ENCODE measurements at places on chromosomes 7 and 10. TPM values are rescaled to one million over a fixed set of nuclear protein-coding genes. Genes with fewer than 3 reads are reported as not detected.

DNA sequence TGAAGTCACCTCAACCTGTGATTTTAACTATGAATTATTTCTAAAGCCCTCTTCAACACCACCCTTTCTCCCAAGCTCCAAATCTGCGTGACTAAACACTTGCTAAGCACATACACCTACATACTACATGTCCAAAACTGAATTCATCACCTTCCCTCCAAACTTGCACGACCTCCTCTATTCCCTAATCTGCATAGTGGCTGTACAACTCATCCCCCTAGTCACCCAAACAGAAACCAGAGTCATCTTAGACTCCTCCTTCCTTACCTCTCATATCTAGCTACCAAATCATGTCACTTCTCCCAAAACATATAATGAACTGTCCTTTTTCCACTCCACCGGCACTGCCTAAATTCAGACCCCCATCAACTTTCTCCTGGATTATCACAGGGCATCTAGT lies 16.2 kb downstream of the ARHGAP21 start:
- DNase-seq, result no peak

DNA sequence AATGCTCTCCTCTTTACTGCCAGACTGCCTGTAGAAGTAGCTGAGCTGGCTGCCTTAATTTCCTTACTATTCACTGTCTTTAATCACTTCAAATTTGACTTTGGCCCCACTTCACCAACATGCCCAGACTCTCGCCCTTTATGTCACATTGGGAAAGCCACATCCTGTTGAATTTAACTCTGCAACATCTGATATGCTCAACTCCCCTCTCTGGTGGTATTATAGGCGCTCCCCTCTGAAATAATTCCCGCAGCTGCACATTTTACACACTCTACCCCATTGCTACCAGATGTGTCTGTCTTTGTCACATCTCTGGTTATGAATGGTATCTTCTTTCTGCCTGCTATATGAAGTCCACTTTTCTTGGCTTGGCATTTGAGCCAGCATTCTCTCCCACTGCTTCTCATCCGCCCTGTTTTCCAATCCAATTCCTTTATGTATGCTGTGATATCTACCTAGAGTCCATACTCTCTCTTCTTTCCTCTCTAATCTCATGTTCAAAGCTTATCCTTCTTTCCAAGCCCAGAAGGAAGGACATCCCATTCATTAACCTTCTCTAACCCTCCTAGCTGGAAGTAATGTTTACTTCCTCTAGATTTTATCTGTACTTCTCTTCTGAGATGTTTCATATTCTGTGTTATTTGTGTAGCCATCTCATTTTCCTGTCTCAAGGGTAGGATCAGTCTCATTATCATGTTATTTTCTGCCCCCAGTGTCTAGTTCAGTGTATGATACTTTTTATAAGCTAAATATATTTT lies 134.5 kb downstream of the ST7 start:
- no peak for DNase-seq

- DNase-seq, result peak; percentile 26
These were observed 86.5 kb downstream of the RALA start for GRCh38 chr7:39709768-39710311.

GRCh38 chr10:78602201-78602932 lies 466.4 kb upstream of the ZMIZ1 start:
- DNase-seq, result no peak

GRCh38 chr10:52217531-52217930 lies 96.5 kb upstream of the DKK1 start:
- no peak for DNase-seq

DNA sequence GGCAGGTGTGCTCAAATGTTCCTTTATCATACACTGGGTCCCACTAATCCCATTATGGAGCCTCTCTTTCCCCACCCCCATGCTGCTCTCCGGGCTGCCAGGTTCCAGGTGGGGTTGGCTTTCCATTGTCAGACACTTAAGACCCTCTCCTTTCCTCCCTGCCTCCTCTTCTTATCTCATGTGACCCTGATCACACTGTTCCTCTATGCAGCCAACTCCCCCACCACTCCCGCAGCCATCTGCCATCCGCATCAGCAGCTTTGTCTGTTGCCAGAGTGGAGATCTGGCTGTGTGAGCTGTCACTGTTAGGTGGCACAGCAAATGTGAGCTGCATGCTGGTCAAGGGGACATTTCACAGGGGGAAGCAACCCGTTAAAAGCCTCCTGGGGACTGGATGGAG lies 391.4 kb downstream of the TNS3 start:
- DNase-seq, result no peak

DNA sequence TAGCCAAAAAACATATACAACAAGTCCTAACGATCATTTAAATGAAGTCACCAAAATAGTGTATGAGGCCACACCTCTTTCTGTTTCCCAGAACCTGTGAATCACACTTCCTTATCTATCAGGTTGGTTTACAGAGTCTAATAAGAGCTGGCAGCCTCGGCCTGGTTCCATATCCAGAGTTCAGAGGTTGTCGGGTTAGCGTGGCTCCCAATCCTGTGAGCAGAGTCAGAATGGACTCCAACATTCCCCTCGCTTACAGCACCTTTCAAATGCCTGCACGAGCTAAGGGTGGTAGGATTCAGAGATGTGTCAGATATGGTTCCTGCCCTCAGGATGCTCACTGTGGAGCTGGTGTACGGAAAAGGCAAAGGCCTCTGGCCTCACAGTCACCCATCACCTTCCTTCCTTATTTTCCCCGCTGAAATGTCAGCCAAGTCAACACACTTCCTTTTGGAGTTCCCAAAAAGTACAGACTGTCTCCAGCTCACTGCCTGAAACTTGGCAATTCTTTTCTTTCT lies 6.0 kb downstream of the IL15RA start:
- DNase-seq, result peak; percentile 26

DNA sequence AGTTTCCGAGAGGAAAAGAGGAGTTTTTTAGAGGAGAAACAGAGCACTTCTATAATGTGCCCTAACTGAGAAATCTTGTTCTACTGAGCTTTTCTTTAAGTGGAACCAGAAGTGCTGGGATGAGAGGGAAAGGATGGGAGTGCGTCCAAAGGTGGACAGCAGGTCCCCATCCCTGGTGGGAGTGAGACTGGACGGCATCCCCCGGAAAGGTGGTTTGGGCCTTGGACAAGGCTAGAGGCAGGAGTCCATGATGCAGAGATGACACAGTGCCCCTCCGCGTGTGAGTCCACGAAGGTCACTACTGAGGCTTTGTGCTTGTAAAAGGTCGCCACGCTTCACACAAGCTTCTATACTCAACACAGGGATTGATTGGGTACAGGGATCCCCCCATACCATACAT lies 6.1 kb upstream of the EN2 start:
- no peak for DNase-seq

- no peak for DNase-seq
These were observed 63.1 kb upstream of the SORCS3 start for GRCh38 chr10:104577861-104578521.

GRCh38 chr10:69657866-69658265 lies 27.8 kb downstream of the FAM241B start:
- DNase-seq, result no peak

DNA sequence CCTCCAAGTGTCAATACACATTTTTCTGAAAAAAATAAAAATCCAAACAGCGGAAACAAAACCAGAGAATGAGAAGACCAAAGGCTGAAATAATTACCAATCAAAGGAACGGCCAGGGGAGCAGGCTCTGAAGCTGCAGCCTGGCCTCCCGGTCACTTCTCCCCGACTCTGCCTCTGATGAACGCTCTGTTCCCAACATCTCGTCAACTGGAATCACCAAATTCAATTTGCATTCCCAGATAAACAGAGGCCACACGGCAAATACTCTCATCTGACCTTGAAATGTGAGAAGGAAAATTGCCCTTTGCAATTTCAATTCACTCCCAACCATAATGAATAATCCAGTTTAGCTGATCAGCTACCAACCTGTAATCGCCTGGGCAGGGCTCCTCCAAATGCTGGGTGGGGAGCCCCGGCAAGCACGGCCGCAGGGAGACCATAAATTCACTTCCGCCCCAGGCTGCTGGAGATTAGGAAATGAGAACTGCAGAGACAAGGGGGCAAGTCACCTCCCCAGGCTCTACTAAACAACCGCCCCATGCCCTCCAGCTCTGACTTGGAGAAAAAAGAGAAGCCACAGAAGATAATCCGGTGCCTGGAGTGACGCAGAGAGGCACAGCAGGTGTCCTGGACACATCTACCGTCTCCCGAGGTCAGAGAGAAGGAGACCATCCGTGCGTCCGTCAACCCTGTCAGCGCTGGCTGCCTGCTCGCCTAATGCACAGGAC lies 153.2 kb downstream of the MAD1L1 start:
- no peak for DNase-seq

DNA sequence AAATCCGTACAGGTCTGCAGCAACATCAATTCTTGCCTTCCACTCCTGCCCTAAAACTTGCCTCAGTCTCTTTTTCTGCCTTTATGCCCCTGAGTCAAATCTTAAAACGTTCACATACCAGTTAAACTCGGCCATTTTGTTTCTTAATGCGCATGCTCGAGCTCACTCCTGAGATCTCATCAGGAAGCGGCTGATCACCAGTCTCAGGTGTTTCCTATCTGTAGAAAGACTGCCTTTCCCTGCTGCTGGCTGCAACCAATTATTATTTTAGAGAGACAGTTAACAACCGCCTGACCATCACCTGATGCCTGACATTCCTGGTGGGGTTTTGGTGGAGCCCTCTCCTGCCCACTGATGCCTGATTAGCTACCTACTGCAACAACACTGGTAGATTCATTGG lies 70.2 kb upstream of the TMEM140 start:
- DNase-seq, result no peak

DNA sequence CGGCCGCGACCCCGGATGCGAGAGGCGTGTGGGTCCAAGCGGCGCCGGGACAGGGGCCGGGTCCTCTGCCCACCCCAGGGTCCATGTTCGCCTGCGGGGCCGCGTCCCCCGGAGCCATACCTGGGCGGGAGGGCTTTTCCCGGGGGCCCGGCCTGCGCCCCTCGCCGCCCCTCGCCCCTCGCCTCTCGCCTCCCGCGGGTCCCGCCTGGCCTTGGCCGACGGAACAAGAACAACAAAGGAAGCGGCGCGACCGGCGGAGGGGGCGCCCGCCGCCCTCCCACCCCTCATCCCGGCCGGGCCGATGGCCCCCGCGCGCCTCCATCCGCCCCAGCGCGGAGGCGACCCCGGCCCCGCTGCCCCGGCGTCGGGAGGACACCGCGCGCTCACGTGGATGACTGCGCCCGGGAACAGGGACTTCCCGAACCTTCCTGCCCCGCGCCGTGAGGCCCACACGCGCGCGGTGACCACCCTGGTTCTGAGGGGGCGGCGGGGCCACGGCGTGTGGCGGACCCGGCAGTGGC lies 348.2 kb downstream of the DNAJB6 start:
- DNase-seq, result no peak

DNA sequence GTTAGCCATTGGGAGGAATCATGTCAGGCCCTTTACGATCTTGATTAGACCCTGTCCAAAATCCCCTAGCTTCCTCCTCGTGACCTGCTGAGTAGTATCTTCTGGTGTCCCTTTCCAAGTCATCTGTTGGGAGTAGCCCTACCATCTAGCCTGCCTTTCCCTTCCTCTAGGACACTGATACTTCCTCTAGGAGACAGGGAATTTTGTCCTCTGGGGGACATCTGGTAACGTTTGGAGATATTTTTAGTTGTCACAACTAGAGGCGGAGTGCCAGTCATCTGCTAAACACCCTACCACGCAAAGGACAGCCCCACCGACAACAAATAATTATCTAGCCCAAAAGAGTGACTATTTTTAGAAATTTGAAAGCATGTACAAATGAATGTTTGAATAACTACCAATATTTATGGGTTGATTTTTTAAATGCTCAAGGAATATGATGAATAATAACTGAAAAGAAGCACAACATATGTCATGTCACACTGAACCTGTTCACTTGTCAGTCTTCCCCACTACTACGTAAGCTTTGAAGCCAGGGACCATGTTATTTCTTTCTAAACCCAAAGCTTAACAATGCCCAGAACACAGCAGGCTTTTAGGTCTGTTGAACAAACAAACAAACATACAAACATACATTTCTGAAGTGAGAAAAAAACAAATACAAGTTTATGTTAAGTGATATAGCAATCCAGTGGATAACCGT lies 105.9 kb downstream of the ARHGAP12 start:
- DNase-seq, result no peak

DNA sequence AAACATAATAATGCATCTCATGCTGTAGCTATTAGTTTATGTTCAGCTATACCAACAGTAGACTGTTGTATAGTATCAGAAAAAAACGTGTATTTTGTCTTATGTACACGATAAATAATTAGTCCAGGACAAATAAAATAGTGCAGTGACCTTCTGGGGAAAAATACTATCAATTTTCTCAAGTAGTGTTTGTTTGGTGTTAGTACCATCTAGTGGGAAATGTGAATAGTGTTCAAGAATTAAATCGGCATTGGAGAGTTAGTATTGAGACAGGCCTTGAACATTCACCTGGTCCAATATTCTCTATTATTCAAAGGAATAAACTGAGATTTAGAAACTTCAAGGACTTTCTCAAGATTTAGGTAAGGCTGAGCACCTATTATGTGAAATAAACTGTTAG lies 21.7 kb upstream of the OR2A5 start:
- no peak for DNase-seq

PRKCQ gene
- 0.04 TPM for polyA plus RNA-seq

MICU1 gene
- 42.6 TPM for polyA plus RNA-seq

HYAL4 gene
- polyA plus RNA-seq, result not detected

MRC1 gene
- polyA plus RNA-seq, result 3.1 TPM

SFXN2 gene
- 1.8 TPM for polyA plus RNA-seq

FAM13C gene
- polyA plus RNA-seq, result 3.0 TPM

EEPD1 gene
- 8.2 TPM for polyA plus RNA-seq

Measured in heart left ventricle (tissue), 16 donors.